ENCODE measurements at places on chromosomes 16 and 17. TPM values are rescaled to one million over a fixed set of nuclear protein-coding genes. Genes with fewer than 3 reads are reported as not detected.

Gene CUEDC1
- 3.9 TPM for total RNA-seq

Gene SLC46A1
- total RNA-seq, result 0.77 TPM

Gene GSG1L
- 0.63 TPM for total RNA-seq

Gene FBXW10
- not detected for total RNA-seq

Gene PSMC3IP
- 2.8 TPM for total RNA-seq

Gene FBF1
- 3.5 TPM for total RNA-seq

- DNase-seq, result no peak
These were observed 20.7 kb downstream of the TOX3 start for GRCh38 chr16:52526116-52526828.

DNA sequence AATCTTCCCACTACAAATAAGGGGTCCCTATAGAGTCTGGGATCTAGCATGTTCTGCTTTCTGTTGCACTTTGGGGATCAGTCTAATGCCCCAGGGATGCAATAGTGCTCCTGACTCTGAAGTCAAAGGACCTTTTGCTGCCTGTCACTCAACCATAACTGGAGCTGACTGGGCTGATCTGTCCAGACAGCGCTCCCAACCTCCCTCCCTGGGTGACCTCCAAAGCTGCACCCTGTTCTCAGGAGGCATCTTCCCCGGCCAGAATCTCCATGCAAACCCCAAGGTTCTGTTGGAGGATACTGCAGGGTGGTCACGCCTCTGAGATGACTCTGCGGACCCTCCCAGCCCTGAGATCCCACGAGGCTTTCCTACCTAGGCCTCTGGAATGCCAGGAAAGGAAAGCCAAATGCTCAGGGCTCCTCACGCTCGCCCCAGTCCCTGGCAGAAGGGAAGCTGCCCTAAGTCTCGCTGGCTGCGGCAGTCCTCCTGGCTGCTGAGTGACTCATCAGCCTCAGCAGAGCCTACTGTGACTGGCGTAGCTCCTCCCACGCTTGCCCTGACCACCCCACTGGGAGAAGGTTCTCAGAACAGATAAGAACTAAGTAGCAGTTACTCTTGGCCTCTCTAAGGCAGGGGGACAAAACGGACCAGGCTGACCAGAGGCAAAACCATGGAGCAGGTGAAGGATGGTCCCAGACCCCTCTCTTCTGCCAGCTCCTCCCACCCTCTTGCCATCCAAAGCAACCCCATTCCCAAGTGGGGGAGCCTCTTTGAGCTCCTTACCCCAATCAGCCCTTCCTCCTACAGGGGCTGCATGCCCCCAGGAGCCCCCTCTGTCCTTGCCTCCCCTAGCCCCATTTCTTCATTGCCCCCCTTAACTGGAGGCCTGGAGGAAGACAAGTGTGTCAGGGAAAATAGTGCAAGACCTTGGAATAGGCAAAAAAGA lies 124.1 kb upstream of the TNRC6C start:
- no peak for DNase-seq

GRCh38 chr17:75843577-75844529 lies at the start of gene UNC13D:
Gene UNC13D, minus strand, starts transcription at chr17:75844404. Its CDS starts 67 bp downstream, at chr17:75844337.
- peak; percentile 24 for DNase-seq

DNA sequence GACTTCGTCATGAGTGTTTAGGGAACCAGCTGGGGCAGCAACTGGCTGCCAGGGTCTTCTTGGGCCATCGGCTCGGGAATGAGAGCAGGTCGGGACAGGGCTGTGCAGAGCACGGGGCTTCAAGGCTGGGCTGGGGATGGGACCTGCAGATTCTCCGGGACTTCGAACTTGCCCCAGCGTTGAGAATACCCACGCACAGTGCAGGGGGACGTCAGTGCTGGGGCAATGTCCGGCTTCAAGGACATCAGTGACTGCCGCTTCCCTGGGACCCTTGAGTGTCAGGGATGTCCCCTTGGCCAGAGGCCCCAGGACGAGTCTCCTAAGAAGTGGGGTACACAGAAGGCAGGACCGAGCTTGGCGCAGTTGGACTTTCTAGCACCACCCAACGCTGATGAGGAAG lies 76.3 kb downstream of the MGAT5B start:
- no peak for DNase-seq

- no peak for DNase-seq
These were observed 47.9 kb downstream of the NOL11 start for GRCh38 chr17:67765623-67766022.

DNA sequence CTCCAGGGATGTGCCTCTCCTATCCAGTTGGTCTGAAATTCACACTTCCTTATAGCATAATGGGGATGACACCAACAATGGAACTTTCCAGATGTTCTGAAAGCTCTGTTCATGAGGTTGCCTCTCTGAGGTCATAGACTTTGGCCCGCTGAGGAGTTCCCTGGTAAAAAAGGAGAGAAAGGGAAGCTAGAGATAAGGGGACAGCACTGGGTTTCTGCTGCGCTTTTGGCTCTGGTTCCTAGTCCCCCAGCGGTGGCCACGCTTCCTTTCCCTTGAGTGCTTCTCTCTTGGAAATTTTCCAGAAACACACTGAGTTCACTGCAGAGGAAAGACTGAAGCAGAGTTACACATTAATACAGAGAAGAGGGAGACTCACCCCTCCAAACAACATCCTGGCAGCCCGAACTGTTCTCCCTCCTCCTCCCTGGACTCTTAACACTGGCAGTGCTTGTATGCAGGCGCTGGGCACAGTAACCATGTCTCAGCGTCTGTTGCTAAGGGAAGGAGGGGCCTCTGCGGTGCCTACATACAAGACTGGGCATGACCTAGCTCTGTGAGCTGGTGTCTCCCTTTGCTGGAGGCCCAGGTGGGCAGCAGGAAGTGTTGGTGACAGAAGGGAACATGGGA lies at the start of gene DNAH3:
Gene DNAH3 (minus strand): TSS at position 472 of the 627 bp plus-strand sequence. CDS start 527 bp downstream, outside the sequence.
- DNase-seq, result no peak

GRCh38 chr17:9818760-9819159 lies 3.1 kb downstream of the GSG1L2 start:
- no peak for DNase-seq

- DNase-seq, result no peak
These were observed 132.6 kb upstream of the NOL11 start for GRCh38 chr17:67585077-67585602.

DNA sequence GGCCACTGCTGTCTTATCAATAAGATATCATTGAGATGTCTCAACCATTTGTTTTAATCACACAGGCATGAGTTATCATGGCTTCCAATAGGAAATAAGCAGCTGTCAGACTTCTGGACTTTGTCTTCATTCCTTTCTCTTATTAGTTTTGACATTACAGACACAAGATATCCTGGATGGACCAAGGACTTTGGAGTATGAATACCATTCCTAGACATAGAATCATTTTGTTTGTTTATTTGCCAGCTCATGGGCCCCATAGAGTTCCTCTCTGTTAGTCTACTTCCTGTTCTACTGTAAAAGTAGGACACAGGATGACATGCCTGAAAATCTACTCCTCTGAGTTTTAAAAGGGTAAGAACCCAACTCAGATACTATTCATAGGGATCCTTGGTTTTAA lies 77.7 kb upstream of the KCNJ16 start:
- no peak for DNase-seq

DNA sequence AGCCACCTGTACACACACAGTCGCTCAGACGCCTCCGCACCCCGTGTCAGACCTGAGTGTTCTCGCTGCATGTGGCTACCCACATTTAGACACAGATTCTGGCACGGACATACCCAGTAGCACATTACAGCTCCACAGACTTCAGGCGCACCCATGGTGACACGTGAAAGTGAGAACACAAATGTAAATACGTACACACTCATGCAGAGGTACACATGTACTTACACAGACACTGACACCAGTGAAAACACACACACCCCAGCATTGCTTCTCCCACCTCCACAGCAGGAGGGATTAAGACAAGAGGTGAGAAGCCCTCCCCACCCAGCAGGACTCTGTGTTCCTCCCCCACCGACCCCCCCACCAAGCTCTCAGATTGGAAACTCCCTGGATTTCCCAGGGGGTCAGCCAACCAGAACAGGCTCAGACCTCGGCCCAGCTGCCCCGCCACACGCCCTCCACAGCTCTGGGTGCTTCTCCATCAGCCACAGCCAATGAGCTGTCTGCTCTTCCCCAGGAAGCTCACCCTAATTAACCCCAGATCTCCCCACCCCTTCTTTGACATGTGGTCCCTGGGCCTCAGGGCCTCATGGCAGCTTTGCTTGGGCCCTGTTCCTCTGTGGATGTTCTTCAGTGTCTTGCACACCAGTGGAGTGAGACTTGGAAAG lies 5.3 kb upstream of the FOXN1 start:
- DNase-seq, result no peak

DNA sequence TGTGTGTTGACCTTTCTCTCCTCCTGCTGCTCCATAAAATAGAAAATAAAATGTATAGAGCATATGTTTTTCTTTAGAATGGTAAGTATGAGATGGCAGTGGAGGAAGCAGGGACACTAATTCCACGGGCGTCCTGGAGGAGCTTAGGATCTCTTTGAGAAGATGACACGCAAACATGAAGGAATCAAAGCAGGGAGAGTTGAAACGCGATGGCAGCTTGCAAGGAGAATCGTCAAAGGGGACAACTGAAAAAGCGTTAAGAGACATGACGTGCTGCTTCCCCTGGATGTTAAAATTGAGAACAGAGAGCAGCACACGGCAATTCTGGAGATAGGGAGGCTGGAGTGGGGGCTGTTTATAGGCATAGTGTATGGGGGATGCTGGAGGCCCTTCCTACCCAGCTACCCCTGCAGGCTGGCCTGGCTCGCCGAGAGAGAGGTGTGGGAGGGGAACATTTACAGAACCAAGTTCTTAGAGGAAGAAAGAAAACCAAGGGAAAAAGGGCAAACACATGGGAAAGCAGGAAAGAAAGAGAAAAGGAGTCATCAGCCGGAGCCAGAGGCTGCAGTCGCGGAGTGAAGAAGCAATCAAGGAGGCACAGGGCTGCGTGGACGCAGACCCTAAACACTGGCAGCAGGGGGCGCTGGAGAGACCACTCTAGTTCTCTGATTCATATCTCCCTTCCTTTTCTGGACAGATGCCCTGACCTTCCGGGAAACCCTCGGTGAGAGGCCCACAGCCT lies 55.8 kb downstream of the MYH13 start:
- DNase-seq, result peak; percentile 17

DNA sequence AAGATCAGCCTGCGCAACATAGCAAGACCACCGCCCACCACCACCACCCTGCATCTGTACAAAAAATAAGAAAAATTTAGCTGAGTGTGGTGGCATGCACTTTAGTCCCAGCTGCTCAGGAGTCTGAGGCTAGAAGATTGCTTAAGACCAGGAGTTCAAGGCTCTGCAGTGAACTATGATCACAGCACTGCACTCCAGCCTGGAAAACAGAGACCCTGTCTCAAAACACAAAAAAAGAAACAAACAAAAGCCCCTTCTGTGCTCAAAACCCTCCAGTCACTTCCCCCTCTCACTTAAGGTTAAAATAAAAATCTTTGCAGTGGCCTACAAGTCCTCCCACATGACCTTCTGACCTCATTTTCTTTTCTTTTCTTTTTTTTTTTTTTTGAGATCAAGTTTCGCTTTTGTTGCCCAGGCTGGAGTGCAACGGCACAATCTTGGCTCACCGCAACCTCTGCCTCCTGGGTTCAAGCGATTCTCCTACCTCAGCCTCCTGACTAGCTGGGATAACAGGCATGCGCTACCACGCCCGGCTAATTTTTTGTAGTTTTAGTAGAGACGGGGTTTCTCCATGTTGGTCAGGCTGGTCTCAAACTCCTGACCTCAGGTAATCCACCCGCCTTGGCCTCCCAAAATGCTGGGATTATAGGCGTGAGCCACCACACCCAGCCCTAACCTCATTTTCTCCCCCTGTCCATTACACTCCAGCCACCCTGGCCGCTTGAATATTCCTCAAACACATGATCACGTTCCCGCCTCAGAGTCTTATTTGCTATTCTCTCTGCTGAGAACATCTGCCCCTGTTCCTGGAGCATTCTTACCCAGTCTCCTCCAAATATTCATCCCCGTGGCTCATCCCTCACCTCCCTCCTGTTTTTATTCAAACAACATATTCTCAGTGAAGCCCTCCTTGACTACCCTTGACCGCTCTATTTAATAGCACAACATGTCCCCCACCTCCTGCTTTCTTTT lies 126.6 kb upstream of the MED13 start:
- no peak for DNase-seq

GRCh38 chr17:68301438-68301959 lies 10.2 kb downstream of the ARSG start:
- peak; percentile 86 for DNase-seq

DNA sequence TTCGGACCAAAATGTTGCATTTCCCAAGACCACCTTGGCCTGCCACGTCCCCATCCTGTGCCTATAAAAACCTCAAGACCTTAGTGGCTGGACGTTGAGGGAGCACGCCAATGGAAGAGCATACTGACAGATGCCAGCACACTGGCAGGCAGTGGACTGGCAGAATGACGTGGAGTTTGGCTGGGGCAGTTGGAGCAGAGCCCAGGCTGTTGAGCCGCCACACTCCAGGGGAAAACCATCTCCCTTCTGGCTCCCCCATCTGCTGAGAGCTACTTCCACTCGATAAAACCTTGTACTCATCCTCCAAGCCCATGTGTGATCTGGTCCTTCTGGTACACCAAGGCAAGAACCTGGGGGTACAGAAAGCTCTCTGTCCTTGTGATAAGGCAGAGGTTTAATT lies 494.1 kb downstream of the CDH11 start:
- no peak for DNase-seq

GRCh38 chr16:83935005-83935857 lies 17.8 kb upstream of the OSGIN1 start:
- no peak for DNase-seq

- no peak for DNase-seq
These were observed 21.1 kb downstream of the FOXN1 start for GRCh38 chr17:28527181-28527681.

GRCh38 chr17:68184816-68185436 lies 62.9 kb upstream of the AMZ2 start:
- no peak for DNase-seq

DNA sequence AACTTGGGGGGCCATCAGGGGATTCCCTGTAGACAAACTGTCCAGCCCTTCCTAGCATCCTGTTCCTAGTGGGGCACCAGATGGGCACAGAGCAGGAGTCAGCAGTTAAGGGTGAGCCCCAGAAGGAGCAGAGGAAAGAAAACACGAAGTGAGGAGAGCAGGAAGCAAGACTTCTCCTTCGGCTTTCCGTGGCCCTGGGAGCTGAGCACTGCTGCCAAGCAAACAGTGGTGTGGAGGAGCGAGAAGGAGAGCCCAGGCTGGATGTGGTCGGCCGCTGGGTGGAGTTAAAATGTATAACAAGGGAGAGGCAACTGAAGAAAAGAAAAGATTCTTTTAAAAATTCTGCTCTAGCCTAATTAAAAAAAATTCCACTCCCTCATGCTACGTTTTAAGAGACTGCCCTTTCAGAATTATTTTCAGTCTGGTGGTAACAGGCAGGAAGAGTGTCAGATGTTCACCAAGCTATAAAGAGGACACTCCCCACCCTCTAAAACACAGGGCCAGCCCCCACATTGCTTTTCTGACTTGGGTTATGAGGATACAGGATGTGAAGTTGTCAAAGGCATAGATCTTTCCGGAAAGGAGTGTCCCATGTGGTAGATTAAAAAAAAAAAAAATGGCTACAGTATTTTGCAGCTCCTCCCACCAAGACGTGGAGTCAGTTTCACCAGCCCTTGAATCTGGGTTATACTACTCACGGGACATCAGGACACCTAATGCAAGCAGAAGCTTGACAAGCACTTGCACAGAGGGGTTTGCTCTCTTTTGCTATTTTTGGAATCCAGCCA lies 74.9 kb upstream of the ZFHX3 start:
- peak; percentile 22 for DNase-seq

GRCh38 chr17:16281351-16281750 lies 64.3 kb downstream of the PIGL start:
- no peak for DNase-seq
